ENCODE measurements at places on chromosomes 5 and 9. TPM values are rescaled to one million over a fixed set of nuclear protein-coding genes. Genes with fewer than 3 reads are reported as not detected.

- H3K27ac ChIP-seq, result no peak overlapping the region
- no peaks in the 10 kb centered on the region for H3K4me1 ChIP-seq
- peaks cover 11% of the 10 kb centered on the region for H3K27me3 ChIP-seq
- no peak overlapping the region for H3K4me3 ChIP-seq
- no peak for DNase-seq
These were observed 417.2 kb upstream of the C9orf72 start for GRCh38 chr9:27990524-27990923.

DNA sequence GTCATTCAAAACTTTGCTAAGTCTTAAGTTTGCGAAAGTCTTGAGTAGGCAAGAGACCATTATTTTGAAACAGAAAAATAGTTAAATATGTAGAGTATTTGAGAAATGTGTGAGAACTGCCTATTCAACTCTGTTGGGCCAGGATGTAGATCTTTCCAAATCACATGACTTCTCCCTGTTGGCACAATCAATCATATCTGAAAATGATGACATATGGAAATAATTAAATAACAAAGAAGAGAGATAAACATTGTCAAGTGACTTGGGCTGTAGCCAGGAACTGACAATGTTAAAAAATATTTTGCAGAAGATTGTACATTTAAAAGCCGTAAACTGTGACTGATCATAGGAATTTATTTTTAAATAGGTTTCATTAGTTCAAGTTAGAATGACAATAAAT lies 104.6 kb upstream of the IL6ST start:
- H3K4me3 ChIP-seq, result no peak overlapping the region
- peaks cover 10% of the 10 kb centered on the region for H3K36me3 ChIP-seq
- peaks cover 54% of the 10 kb centered on the region for H3K4me1 ChIP-seq
- DNase-seq, result no peak
- H3K27me3 ChIP-seq, result no peaks in the 10 kb centered on the region

DNA sequence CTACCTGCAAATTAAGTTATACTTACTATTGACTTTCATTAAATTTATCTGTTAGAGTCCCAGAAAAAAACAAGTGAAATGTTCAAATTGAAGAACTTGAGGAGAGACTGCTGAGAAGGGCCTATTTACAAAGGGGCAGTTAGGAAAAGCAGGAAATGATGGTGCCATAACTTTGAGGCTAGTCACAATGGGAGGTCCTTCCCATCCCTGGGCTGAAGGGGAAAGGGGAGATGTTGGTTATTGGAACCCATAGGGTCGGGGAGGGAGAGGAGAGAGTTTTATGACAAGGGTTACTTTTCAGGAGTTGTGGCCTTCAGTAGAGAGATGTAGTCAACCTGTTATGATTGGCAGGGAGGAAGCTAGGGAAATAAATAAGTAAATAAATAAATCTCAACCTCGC lies 169.1 kb downstream of the DMRT2 start:
- no peaks in the 10 kb centered on the region for H3K4me1 ChIP-seq
- H3K36me3 ChIP-seq, result no peaks in the 10 kb centered on the region
- no peak overlapping the region for H3K4me3 ChIP-seq

- no peak overlapping the region for H3K27ac ChIP-seq
- H3K27me3 ChIP-seq, result peaks cover 6% of the 10 kb centered on the region
- no peak overlapping the region for H3K4me3 ChIP-seq
- DNase-seq, result no peak
- H3K36me3 ChIP-seq, result no peaks in the 10 kb centered on the region
- H3K4me1 ChIP-seq, result no peaks in the 10 kb centered on the region
These were observed 6.8 kb upstream of the TIFAB start for GRCh38 chr5:135458921-135459331.

GRCh38 chr9:20037699-20038098 lies 248.9 kb upstream of the SLC24A2 start:
- no peak overlapping the region for H3K4me3 ChIP-seq
- no peaks in the 10 kb centered on the region for H3K27me3 ChIP-seq
- no peak for DNase-seq
- H3K27ac ChIP-seq, result no peak overlapping the region
- no peaks in the 10 kb centered on the region for H3K36me3 ChIP-seq
- H3K4me1 ChIP-seq, result peaks cover 20% of the 10 kb centered on the region

DNA sequence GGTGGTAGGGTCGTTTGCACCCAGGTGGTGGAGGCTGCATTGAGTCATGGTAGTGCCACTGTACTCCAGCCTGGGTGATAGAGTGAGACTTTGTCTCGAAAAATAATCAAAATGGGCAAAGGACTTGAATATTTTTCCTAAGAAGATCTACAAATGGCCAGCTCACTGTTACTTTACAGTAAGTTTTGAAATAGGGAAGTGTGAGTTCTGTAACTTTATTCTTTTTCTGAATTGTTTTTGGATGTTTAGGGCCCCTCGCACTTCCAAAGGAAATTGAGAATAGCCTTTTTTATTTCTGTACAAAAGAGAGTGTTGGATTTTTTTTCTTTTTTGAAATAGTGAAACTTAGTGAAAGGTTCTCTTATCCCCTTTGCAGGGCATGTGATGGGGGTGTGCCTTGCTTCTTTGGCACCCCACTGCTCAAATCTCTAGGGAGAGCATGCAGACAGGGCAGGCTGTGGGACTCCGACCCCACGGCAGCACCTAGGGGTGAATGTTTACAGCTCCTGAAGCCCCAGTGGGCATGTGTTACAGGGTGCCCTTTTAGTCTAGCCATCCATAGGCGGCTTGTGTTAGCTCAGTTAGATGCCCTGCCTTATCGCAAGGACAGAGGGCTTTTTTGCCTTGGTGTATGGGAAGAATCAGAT lies 33.3 kb downstream of the GPBP1 start:
- peaks cover 65% of the 10 kb centered on the region for H3K4me1 ChIP-seq
- no peak for DNase-seq
- H3K27ac ChIP-seq, result no peak overlapping the region
- H3K27me3 ChIP-seq, result no peaks in the 10 kb centered on the region
- no peak overlapping the region for H3K4me3 ChIP-seq
- H3K36me3 ChIP-seq, result peaks cover 26% of the 10 kb centered on the region

DNA sequence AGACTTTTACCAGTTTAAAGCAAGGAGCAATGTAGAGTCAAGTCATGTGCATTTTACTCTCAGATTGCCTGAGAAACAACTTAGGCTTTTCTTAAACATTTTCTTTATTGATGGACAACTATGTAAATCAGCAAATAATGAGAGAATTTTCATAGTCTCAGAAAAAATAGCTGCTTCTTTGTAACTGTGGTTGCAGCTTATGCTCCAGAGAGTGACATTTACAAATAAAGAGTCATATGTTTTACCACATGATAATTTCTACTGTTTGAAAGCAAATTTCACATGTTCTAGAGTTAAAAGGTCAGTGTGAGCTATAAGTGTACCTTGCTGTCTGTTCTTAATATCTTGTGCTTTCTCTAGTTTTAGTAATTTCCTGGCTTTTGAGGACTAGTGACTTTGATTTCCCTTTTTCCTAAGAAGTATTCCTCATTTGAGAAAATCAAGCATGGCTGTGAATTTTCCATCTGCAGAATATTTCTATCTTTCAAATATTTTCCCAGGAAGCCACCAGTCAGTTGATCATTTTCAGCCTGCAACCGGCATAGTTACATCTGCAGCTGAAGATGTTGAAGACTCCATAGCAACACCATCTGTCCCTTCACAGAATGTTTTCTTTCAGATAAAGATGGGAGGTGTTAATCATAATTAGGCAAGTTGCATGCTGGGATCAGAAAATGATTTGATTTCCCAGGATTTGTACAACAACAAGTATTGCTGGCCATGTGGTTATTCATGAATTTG lies 229.9 kb downstream of the SGCD start:
- DNase-seq, result no peak
- H3K27me3 ChIP-seq, result peaks cover 11% of the 10 kb centered on the region
- H3K27ac ChIP-seq, result no peak overlapping the region

DNA sequence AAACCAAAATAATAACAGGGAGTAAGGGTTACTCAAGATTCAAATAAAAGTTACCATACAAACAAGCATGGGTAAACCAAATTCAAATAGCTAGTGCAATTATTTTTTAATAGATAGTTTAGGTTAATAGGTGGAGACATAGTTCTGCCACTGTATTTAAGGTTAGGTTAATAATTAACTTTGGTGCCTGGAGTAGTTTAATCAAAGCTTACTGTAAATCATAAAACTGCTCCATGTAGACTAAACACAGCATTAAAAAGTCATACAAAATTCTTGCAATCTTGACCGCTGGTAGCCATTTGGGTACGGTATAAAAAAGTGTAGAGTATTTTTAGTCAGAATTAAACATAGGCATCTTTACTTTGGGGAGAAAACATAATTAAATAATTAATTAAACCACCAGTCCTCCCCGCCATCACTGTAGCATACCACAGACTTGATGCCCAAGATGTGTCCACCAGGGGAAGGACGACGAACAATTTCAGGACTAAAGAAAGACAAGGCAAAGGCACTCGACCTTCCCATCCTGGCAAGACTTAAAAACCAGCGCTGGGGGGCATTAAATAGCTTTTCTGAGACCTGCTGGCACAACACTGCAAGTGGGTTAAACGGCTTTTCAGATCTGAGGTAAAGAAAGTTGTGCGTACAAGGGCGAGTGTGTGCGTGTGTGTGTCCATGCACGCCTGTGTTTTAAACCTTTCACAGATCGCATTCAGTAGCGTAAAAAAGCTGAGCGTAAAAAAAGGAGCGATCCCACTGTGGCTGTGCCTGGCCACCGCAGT lies 2.9 kb downstream of the SEMA6A start:
- no peaks in the 10 kb centered on the region for H3K36me3 ChIP-seq
- H3K4me3 ChIP-seq, result no peak overlapping the region
- H3K27me3 ChIP-seq, result peaks cover 82% of the 10 kb centered on the region
- H3K4me1 ChIP-seq, result peaks cover 19% of the 10 kb centered on the region
- DNase-seq, result no peak

The LECT2 gene
- total RNA-seq, result not detected

The ALDH1A1 gene
- total RNA-seq, result not detected

- no peak overlapping the region for H3K27ac ChIP-seq
- H3K4me1 ChIP-seq, result peaks cover 2% of the 10 kb centered on the region
These were observed 92.1 kb upstream of the MAP1B start for GRCh38 chr5:72015103-72015548.

DNA sequence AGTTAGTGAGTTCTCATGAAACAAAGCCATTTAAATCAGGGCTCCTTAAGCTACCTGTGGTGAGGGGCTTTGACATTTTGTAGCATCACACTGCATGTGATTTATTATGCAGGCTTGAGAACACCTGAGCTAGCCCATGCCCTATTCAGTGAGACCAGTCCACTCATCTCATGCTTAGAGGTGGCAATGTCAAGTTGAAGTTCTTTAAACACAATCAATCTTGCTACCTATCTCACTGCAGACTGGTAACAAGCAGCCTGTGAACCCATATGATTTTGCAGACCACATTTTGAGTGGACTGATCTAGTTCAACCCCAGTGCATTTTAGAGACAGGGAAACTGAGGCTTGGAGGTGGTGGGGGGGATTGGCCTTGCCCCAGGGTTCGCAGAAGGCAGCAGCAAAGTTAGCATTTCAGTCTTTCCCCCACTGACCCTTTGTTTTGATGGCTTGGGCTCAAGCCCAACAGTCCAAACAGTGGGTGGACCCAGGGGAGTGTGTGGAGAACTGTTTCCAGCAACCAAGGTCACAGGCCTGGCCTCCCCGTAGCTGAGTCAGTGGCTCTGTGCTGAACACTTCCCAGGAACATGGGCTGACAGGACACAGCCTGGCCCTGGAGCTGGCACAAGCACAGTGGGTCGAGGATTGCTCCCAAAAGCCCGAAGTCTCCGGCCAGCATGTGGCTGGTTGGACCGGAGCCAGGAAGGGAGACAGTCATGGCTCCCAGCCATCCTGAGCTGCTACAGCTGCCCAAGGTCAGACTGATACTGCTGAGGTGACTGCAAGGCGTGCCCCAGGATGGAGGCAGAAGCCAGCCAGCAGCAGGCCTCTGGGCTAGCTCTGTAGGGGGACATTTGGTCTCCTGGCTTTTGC lies 95.3 kb downstream of the RGS3 start:
- DNase-seq, result no peak
- no peak overlapping the region for H3K4me3 ChIP-seq
- H3K27ac ChIP-seq, result no peak overlapping the region
- peaks cover 48% of the 10 kb centered on the region for H3K4me1 ChIP-seq

DNA sequence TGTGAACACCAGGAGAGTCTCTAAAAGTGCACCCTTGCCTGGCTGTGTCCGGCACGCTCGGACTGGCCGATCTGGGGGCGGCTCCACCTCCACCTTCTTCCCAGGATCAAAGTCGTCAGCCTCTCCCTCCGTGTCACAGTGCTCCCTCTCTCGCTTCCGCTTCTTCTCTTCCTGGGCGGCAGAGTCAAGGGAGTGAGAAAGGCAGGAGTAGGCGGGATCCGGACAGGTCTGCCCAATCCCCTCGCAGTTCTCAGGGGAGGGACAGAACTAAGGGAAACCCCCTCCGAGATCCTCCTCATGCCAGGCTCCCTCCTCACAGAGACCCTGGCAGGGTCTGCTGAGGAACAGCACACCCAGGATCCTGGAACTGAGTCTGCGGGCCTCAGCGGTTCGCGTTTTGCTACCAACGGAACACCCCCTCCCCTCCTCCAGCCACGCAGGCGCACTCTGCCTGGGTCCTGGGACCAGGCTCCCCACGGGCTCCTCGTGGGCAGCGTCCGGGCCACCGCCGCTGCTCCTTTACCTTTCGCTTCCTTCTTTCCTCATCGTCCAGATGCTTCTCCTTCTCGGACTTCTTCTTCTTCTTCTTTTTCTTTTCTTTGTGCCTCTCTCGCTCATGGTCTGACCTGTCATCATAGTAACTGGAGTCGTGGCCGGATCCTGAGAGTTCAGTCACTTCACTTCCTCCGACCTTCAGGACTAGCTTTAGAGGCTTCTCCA lies 1.3 kb downstream of the BRD9 start:
- peaks cover 24% of the 10 kb centered on the region for H3K4me1 ChIP-seq
- H3K4me3 ChIP-seq, result peak overlapping the region; percentile 85
- H3K27me3 ChIP-seq, result no peaks in the 10 kb centered on the region
- DNase-seq, result no peak

Measured in activated naive CD8-positive, alpha-beta T cell treated with anti-CD3 and anti-CD28 coated beads for 36 hours (primary cell).